ENCODE measurements at places on chromosomes 11 and 22.

DNA sequence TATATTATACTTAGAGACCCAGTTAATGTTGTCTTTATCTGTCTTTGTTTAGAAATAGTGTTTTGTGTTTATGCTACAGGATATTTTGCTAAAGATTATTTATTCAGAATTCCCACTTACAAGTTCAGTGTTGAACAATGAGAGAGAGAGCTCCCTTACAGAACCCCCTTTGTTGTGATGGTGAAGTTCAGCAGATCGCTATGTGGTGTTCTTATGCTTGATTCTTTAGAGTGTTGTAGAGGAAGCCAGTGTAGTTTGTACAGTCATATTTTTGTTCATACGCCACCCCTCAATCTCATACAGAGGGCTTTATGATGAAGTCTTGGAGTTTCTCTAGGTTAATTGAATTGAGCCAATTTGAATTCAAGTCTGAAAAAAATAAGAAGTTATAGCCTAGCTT is 150.2 kb downstream of the TMEM135 start:
- DNase-seq = no peak

DNA sequence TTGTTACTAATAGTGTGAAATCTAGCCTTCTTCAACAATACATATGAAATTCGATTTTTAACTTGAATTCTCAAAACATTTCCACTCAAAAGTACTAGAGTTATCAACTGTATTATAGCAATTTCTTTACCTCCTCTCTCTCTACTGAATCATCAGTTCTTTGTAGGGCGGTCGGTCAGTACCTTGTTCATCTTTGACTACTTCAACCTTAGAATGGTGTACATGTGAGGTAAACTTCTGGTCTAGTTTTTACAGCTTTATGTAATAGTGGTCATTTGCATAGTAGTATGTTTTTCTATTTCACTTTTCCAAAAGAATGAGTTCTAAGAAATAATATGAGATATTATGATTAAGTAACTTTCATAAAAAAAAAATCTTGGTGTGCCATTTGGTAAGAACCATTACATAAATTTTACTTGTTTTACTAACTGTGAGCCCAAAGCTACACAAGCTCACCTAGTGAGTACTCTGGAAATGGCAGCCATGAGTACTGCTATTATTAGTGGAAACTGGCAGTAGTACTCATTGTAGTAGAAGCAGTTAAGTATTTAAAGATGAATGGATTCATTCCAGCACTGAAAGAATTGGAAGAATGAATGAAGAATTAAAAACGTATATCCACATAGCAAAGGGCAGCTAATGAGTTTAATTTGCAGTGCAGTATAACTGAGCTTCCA is 30.1 kb downstream of the SESN3 start:
- no peak for DNase-seq

- DNase-seq = peak; percentile 63
These were observed 98.0 kb upstream of the ASPHD2 start for GRCh38 chr22:26330971-26331625.

GRCh38 chr11:66450560-66450959 is 11.9 kb upstream of the MRPL11 start:
- DNase-seq = no peak

- DNase-seq = no peak
These were observed 16.4 kb downstream of the PPM1F start for GRCh38 chr22:21936151-21936775.

- DNase-seq = no peak
These were observed 14.4 kb downstream of the BCL9L start for GRCh38 chr11:118911113-118911879.

- no peak for DNase-seq
These were observed 18.4 kb downstream of the DEUP1 start for GRCh38 chr11:93348930-93349329.

GRCh38 chr11:44716256-44716655 is 10.5 kb upstream of the TSPAN18 start:
- DNase-seq = no peak

DNA sequence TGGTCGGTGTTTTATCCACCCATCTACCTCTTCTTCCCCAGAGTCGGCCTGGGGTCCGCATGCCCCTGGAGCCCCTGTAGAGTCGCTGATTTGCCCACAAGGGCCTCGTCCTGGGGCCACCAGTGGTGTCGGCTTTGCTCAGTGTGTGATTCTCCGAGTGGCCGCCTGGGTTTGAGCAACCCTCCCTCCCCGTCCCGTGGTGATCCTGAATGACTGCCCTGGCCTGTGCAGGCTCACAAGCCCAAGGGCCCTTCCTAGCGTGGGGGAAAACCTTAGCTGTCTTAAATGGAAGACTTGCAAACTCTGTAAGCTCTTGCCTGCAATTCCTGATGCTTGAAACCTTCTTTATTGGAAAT is 128.3 kb downstream of the OSBP2 start:
- no peak for DNase-seq

DNA sequence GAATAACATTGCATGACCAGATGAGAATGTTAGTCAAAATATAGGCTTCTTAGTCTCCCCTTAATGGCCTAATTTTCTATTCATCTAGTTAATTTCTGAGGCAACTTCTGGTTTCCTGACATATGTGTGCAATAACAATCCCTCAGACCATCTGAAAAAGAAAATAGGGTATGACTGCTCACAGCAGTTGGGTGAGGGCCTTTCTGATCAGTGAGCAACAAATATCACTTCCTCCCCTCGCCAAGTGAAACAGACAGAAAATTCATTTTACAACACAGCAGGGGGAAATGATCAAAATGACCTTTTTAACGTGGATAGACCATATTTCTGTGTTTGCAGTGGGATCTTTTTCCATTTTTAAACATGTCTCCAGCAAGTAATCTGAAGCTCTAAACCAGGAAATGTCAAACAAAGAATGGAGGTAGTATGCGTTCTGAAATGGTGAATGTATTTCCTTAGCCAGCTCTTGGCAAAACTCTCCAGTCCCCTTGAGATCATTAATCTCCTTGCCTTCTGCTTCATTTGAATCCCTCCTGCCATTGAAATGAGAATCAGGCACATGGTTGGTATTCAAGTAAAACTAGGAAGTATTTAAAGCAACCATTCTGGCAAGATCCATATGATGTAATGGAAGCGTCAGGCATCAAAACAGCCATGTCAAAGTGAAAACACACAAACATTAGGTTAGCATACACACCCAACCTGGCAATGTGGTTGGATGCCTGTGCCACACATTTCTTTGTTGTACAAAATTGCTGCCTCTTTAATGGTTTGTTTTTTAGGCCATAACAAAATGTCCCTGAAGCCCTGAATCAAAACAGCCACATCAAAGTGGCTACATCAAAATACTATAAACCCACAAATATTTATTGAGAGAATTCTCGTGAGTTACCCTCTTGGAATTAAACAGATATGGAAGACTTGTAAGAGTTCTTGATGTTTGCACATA is 100.1 kb downstream of the SLC1A2 start:
- no peak for DNase-seq

- DNase-seq = no peak
These were observed 776 bp downstream of the DGCR6 start for GRCh38 chr22:18906896-18907295.

DNA sequence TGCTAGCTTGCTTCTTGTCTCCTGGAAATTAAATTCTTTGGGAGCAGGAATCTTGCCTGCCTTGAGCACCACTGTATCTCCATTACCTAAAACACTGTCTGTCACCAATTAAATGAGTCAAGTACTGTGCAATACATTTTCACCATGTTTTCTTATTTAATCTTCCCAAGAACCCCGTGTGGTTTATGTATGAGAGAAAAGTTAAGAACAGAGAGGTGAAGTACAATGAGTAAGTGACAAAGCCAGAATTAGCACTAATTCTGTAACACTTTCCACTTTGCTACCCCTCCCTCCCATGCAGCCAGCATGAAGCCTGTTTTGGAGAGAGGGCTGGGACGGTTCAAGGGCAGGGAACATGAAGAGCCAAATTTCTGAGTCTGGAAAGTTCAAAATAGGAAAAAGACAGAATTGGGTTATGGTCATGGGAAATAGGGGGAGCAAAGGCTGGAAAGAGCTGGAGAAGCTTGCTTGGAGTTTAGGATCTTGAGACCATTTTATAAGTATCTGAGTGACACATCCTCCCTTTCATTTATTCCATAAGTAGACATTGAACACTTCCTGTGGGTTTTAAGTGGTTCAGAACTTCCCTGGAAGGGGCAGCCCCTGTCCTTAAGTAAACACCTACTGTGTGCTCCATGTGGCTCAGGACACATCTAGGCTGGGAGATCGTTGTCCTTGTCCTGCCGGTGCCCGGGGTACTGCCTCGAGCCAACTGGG is 60.5 kb upstream of the CHST1 start:
- no peak for DNase-seq

DNA sequence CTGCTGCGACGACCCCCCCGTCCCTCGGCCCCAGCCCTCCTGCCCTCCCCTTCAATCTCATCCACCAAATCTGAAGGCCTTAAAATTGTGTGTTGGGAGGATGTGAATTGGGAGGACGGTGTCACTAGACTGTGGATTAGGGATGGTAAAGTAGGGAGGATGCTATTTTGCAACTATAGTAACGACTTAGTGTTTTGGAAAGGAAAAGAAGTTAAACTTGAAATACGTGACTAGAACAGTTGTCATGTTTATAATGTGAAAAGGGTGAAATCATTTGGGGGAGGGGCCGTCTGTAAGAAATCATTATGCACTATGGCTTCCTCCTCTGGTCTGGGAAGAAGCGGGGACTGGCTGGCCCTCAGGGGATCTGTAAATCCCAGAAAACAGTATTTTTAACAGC is 43.4 kb upstream of the NNMT start:
- DNase-seq = no peak

DNA sequence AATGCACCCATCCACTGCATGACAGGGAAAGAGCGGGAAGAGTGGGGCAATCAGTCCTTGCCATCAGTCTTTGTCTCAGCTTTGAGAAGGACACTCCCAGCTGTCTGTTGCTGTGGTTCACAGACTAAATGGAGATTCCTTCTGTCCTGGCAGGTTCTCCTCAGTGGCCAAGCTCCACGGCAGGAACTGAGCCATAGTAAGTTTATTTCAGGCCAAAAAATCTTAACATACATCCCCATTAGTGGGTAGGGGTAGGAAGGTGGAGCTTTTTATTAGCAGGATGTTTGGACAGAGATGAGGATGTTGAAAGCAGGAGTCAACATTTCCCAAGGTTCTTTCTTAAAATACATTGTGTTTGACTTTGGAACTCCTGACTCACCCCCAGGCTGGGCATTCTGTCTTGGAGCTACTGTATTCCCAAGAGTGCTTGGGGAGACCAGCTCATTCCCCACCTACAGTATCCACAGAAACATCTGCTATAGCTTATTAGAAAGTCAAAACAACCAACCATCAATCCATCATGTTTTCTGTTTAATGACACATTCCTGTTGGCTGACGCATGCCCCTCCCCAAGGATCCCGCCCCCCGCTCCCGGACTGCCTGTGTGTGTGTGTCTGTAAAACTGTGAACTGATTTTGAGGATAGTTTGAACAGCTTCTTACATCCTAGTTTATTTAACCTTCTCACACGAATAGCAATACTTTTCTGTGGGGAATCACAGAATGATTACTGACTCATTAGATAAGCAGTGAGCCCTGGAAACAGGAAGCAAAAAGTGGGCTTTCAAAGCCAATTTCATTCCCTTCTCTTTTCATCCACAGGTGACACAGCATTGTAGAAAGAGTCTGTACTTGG is 109.5 kb downstream of the CCDC81 start:
- no peak for DNase-seq

- no peak for DNase-seq
These were observed 9.9 kb upstream of the KCNJ5 start for GRCh38 chr11:128881221-128881620.

DNA sequence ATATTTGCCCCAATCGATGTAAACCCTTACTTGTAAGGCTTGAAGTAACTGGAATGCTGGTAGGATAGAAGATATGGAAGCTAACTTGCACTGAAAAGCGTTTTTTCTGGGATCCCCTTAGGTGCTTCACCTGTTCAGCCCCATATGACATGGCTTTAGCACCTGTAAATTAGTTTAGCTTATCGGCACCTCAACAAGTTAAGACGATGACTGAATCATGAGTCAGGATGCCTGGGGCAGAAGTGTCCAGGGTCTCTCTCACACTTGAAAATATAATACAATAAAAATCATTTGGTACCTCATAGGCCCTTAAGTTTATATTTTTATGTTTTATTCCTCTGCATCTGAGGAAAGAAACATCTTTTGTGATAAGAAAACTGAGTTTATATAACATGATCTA is 409.2 kb upstream of the LRRC4C start:
- no peak for DNase-seq

DNA sequence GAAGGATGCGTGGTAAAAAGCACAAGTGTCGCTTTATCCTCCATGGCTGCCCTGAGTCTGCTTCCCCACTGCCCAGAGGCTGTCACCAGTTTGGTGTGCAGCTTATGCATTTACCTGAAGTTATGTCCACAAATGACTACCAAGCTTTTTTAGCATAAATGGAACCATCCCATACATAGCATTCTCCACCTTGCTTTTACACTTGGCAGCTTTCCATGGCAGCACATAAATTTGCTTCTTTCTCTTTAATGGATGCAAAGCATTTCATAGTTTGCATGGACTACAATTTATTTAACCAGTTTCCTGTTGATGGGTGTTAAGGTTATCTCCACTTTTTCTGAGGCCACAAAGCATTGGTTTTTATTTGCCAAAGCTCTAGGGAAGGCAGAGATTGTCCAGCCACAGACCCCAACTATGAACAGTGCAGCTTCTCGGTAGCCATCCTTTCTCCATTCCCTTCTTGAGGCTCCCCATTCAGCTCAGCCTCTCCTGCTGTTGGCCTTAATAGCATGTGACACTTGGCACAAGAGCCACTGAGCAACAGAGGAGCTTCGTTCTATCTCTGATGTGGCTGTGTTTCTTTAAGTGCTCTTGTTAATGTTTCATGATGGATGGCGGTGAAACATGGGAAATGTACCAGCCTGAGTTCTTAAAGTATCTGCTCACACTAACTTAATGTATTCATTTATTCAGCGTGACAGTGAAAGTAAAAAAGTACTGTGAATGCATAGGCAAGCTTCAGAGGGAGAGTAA is 59.8 kb upstream of the NAV2 start:
- DNase-seq = no peak

GRCh38 chr11:97772705-97773104 is 1248.0 kb upstream of the CNTN5 start:
- DNase-seq = no peak

- peak; percentile 53 for DNase-seq
These were observed 12.6 kb upstream of the NECTIN1 start for GRCh38 chr11:119741369-119742262.

- DNase-seq = no peak
These were observed 52.0 kb downstream of the CASP12 start for GRCh38 chr11:104846216-104846615.

DNA sequence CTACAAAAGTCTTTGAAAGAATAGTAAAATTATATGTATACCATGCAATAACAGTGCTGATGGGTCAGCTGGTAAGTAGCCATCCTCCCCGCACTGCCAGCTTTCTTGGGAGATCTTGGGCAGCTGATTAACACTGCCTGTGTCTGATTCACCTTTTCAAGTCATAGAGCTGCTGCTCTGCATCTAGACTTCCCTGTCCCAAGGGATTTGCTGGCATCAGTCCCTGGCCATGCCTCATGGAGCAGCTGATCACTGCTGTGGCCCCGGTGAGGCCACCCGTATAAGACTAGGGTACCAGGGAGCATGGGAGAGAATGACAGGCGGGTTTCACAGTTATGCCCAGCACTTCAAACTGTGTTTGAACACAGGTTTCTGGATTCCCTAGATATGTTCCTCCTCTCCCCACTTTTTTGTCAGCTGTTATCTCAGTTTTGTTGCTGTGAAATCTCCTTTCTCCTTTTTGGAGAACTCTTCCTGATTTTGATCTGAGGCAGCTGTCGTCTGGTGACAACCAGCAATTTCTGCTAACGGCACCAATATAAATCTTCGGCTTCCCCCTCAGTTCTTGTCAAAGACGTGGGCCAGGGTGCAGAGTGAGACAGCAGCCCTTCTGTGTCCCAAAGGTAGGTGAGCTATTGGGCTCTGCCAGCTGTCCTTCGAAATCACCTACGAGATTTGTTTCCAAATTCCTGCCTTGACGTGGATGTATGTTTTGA is 438.9 kb downstream of the NTM start:
- DNase-seq = no peak

All from activated CD4-positive, alpha-beta memory T cell treated with anti-CD3 and anti-CD28 coated beads, Interleukin-2, amount 10 ng/mL, durations not matched to agents 7 days and 5 days (primary cell).